ENCODE measurements at places on chromosomes 1 and 21.

DNA sequence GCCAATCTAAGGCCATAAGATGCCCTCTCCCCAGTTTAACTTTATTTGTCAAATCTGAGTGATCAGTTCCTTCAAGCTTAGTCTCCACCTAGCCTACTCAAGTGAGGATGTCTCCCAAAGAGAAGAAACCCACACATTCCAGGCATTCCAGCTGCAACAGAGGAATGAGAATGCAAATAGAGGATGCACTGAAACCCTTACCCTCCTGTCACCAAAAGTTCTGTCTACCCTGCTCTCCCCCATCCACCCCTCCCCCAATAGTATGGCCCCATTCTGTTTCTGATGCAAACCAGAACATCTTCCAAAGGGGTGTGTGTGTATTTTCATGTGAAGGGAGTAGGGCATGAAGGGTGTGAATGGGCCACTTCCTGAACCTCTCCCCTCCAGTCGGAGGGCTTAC is 3.0 kb downstream of the DUSP23 start:
- DNase-seq = no peak

DNA sequence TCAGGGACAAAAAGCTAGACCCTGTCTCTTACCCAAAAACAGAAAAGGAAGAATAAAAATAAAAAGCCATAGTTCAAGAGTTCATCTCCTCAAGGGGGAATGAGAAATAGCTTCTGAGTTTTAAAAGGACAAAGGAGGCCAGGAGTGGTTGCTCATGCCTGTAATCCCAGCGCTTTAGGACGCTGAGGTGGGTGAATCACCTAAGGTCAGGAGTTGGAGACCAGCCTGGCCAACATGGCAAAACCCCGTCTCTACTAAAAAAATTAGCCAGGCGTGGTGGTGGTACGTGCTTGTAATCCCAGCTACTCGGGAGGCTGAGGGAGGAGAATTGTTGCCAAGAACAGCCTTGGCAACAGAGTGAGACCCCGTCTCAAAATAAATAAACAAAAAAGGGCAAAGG is 38.6 kb upstream of the CPLANE2 start:
- DNase-seq = no peak

GRCh38 chr1:164233149-164233548 is 325.8 kb upstream of the PBX1 start:
- DNase-seq = no peak

- DNase-seq = peak; percentile 79
Observed at GRCh38 chr1:19390901-19391595, 78.9 kb downstream of the SLC66A1 start.

DNA sequence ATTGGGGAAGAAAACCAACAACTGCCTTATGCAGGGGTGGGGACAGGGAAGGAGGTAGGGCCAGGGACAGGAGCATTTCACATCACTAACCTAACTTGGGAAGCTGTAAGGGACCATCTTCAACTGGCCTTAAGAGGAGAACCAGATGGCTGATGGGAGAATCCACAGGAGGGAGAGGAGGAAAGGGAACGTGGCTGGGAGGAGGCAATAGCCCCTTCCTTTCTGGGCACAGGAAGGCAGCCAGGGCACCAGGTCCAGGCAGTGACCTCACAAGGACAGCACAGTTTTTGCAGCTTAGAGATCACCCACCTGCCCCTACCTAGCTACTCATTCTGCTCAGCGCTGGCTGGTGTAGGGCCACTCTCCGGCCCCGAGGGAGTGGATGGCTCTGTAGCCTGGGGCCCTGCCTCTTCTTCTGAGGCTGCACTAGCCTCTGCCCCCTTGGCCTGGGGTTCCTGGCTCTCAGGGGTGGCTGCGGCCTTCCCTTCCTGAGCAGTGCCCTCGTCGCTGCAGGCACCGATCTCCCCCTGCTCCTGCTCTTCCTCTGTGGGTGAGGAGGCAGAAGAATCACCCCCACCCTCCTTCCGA is 1.7 kb downstream of the MARCKSL1 start:
- DNase-seq = peak; percentile 80

DNA sequence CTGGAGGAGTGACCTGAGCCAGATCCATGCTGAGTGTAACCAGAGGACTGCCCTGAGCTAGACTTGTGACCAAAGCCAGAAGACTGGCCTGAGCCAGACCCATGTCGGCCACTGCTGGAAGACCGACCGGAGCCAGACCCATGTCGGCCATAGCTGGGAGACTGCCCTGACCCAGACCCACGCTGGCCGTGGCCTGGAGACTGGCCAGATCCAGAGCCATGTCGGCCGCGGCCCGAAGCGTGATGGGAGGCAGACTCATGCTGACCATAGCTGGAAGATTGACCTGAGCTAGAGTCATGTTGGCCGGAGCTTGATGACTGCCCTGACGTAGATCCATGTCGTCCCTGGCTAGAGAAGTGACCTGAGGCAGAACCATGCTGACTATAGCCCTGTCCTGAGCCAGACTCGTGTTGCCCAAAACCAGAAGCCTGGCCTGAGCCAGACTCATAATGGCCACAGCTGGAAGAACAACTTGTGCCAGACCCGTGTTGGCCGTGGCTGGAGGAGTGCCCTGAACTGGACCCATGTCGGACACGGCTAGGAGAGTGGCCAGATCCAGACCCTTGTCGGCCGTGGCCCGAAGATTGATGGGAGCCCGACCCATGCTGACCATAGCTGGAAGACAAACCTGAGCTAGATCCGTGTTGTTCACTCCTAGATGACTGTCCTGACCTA is 5.1 kb downstream of the HRNR start:
- DNase-seq = no peak

DNA sequence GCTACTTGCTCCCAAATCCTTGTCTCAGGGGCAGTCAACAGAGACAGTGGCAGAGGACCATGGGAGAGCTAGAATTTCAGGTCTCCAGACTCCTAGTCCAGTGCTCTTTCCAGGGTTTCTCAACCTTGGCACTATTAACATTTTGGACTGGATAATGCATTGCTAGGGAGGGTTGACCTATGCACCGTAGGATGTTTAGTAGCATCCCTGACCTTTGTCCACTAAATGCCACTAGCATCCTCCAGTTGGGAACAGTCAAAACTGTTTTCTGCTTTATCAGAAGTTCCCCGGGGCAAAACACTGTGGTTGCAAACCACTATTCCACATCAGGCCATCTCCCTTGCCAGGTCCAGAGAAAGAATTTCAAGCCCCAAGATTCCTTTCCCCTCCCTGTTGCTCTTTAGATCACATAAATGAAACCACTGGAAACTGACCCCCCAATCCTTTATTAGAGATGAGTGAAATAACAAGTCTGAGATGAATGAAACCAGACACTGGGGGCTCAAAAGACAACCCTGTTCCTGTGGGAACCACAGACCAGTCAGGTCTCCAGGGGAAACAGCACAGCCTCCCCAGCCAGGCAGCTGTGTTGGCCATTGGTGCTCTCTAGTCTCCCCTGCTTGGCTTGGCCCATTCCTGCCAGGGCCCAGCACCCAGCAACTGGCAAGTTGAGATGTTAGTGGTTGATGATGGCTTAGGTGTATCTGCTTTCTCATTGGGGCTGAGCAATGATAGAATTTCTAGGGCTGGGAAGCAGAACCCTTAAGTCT is 3.8 kb upstream of the TCEA3 start:
- DNase-seq = no peak

GRCh38 chr1:234598974-234599616 is 10.9 kb downstream of the IRF2BP2 start:
- no peak for DNase-seq

DNA sequence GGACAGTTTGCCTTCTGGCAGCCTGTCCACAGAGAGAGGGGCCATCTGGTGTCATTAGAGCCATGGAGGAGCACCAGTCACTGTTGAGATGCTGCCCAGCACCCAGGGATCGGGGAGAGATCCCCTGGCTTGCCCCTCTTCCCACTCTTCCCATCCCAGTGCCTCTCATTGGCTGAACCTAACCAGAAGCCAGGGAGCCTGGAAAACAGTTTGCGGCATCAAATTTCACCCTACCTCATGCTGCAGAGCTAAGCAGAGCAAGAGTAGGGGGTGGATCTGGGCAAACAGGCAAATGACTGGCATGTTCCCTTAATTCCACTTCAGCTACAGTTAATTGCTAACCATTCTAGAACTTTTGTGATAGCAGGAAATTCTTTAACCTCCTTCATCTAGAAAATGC is 19.1 kb downstream of the TRAF5 start:
- DNase-seq = no peak

DNA sequence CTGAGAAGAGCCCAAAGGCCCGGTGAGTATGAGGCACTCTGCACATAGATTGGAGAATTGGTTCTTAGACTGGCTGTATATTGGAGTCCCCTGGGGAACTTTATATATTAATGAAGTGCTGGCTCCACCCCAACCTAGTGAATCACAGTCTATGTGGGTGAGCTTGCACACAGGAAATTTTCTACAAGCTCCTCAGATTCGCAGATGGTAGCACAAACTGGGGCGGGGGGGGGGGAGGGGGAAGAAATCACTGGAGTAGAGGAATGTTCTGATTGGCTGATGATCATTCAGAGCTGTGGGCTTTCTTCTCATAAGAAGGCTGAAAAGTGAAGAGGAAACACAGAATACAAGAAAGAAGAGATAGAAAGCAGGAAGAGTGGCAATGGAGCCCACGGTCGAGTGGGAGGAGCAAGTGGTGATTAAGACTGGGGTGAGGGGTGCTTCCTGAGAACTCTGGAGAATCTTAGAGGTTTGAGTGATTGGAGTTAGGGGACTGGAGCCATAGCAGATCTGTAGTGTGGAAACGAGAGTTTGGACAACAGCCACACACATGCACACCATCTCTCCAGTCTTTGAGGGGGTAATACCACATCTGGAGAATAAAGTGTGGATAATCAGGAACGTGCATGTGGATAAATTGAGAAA is 465.9 kb upstream of the DAB1 start:
- DNase-seq = no peak

DNA sequence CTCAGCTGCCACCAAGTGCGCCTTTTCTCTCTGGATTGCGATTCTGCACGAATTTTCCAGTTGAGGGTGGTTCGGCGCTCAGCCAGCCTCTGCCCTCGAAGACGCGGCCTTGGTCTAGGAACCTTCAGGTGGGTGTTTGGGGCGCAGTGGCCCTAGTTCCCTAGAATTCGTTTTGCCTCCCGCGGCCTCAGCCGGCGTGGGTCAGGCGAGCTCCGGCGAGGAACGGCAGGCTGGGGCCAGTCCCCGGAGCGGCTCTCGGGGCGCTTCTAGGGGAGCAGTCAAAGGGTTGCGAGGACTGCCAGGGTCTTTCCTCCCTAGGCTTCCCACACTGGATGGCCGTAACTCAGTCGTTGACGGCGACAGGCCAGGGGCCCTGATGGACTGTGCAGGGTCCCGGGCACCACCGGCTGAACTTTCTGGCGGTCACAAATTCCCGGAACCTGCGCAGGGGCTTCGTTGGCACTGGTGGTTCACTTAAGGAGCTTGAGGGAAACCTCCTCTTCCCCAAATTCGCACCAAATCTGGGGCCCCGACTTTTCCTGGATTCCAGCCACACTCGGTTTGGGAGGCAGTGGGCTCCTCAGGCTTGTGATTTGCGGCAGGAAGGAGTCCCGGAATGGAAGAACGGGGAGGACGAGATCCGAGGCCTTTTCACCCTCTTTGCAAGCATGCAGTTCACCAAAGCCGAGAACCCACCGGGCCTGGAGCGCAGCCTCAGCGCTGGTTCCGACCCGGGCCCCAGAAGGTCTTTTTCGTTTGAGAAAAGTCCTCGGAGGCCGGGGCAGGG is 1.2 kb downstream of the DMBX1 start:
- DNase-seq = peak; percentile 59
